ENCODE measurements at places on chromosomes 16 and 17.

DNA sequence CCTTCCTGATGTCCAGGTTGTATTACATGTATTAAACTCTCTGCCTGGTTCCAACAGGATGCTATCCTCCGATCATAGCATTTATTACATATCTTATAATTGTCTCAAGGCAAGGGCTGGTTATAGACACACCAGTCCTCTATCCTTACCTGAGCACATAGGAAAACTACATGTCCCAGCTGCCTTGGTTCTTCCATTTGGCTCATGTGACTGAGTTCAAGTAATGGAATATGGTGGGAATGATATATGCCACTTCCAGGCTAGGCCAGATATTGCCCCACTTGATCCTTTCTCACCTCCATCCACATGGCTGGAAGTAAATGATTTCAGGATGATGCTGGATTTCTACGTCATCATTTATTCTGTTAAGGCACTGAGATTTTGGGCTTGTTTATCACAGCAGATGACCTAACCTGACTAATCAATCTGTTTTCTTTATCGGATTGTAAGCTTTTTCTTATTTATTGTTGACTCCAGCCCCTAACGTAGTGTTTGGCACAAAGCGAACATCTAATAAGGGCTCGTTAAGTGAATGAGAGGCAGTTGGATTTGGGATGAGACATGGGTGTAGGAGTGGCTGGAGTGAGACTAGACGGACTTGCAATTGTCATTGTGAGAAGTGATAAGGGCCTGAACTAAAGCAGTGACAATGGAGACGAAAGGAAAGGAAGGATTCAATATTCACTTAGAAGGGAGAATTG is 8.2 kb upstream of the SHISA9 start:
- DNase-seq = no peak

GRCh38 chr16:35751191-35751941 is 2292.0 kb downstream of the TP53TG3F start:
- no peak for DNase-seq

GRCh38 chr16:14232106-14232864 is 161.2 kb downstream of the MRTFB start:
- DNase-seq = no peak

- no peak for DNase-seq
Measured at GRCh38 chr16:4525069-4525468, 13.5 kb downstream of the CDIP1 start.

DNA sequence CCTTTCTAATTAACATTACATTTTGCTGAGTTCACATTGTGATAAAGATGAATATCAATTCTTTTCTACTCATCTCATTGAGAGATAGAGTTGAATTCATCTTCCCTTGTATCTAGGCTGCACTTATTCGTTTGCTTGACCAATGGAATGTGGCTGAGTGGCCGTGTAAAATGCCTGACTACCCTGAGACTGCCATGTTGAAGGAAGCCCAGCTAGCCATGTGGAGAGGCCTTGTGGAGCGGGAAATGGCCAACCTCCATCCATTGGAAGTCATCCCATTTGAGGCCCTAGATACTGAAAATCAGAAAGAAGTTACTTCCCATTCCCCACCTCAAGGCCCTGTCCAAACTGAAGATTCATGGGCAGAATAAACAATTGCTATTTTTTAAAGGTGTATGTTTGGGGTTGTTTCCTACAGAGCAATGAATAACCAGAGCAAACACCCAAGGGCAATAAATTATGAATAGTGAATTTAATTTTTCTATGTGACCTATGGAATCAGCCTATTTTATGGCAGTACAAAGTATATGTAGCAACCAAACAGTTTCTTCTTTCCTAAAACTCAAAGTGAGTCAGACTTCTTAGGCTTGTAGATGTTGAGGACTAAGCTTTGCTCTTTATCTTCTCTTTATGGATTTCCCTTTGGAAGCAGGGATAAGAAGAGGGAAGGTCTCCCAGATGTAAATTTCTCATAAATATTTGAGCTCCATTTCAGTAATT is 545.1 kb downstream of the MAF start:
- no peak for DNase-seq

DNA sequence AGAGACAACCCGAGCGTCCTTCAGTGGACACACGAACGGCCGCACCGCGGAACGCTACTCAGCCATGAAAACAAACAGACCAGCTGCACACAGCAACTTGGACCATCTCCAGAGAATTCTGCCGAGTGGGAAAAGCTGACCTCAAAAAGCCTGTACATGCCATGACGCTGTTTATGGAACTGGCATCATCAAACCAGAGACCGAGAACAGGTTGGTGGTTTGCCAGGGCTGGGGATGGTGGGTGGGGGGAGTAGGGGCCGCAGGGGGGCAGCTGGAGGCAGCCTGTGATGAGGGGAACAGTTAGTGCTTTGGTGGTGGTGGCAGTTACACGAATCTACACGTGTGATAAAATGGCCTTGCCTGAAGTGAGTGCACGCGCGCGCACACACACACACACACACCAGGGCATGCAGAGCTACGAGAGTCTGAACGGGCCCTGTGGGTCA is 169.8 kb downstream of the LAT start:
- no peak for DNase-seq

GRCh38 chr16:3986235-3986544 is 105.7 kb upstream of the CREBBP start:
- DNase-seq = no peak

DNA sequence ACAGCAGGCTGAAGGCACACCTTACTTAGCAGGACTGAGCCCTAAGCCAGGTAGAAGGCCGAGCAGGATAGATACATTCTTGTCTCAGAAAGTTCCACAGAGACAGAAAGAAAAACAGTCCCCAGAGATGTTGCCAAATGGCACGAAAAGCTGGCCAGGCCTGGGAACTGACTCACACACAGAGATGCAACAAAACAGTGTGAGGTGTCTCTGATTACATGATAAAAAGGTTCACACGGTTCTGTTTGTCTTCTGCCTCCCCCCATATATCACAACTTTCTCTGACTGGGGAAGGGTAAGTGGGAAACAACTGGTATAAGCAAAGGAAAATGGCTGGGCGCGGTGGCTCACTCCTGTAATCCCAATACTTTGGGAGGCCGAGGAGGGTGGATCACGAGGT is 1.7 kb downstream of the WBP2 start:
- no peak for DNase-seq

DNA sequence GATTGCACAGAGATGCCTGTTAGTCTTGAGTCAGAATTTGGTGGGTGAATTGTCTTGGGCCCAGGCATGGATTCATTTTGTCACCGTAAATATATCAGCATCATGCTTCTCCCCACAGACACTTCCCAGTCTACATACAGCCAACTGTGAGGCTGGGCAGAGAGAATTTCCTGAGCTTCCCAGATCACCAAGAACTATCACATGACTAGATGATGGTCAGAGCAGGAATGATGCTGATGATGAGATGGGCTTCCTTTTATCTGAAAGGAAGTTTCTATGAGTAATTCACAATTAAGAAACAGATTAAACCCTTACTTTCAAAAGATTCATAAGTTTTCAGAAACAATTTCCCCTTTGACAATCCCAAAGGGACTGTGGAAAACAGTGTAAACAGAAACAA is 323 bp upstream of the KRTAP9-9 start:
- no peak for DNase-seq

GRCh38 chr16:48885471-48885870 is 275.5 kb upstream of the N4BP1 start:
- DNase-seq = no peak

GRCh38 chr17:1229900-1230501 is 40.2 kb upstream of the BHLHA9 start:
- DNase-seq = no peak

- DNase-seq = no peak
Measured at GRCh38 chr16:16021646-16021987, 72.2 kb downstream of the ABCC1 start.

DNA sequence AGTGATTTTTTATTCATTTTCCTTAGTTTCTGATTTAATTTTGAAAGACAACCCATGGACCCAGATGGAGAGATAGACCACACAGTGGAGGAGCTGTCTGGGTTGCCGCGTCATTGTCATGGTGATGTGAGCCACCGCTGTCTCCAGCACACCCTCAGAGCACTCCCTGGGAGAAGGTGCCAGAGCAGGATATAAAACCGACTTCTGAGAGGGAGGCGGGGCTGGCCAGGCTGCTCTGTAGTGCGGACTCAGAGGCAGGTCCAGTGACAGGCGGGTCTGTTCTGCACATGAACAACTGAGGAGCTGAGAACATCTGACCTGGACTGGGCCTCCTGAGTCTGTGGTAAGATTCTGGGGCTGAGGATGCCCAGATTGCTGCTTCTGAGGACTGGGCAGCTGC is 216.3 kb upstream of the NLRP1 start:
- DNase-seq = no peak

GRCh38 chr17:62653826-62654761 is 26.6 kb downstream of the MRC2 start:
- peak; percentile 14 for DNase-seq

DNA sequence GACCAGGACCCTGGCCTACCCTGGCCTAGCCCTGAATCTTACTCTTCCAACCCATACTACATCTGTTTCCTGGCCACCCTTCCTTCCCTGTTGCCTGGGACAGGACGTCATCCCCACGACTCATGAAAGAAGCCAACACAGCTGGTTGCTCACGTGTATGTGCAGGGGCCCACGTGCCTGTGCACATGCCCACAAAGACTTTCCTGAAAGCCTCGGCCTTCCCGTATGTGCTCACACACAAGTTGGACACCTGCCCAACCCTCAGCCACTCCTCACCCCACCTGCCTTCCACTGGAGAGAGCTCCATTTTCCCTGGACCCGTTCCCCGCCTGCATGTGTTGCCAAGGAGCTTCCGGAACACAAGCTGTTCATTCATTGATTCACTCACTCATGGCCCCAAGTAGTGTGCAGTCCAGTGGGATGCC is 7.0 kb downstream of the PLXDC1 start:
- DNase-seq = no peak

DNA sequence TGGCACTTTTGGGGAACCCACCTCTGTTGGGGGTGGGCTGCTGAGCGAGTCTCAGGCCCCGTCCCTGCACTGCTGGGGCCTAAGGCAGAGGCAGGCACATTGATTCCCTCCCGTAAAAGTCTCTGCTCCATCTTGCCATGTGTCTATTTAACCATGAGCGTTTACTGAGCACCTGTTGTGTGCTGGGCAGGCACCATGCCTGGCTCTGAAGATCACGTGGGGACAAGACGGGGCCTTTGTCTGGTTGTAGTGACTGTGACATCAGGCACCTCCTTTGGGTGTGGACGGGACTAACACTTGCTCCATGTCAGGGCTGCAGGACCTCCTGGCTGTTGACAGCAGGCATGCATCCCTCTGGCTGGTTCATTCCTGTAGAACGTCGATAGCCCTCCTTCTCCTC is 204.7 kb upstream of the CIBAR2 start:
- DNase-seq = no peak

- no peak for DNase-seq
Measured at GRCh38 chr17:38428112-38428642, at the start of gene ARHGAP23. TSS of gene ARHGAP23 (plus strand) at chr17:38428464. CDS start at chr17:38428486, 22 bp downstream.

DNA sequence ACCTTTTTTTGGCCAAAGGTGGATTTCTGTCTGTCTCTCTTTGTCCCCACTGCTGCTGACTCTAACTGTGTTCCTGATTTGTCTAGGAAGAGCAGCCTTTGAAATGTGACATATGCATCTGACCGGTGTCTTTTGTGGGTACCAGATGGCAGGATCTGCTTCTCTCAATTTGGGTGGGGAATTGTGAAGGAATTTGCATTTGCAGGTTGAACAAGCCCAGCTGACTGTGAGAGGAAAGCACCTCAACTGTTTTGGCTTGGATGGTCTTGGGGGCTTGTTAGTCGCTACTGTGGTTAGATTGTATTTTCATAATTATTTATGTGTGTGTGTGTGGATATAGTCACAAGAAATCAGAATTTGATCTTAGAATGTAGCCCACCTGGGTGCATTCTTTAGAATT is 37.7 kb upstream of the LCMT1 start:
- no peak for DNase-seq

- no peak for DNase-seq
Measured at GRCh38 chr16:12009462-12009861, 32.9 kb downstream of the SNX29 start.

GRCh38 chr17:66466840-66467367 is 164.5 kb downstream of the PRKCA start:
- DNase-seq = peak; percentile 17

DNA sequence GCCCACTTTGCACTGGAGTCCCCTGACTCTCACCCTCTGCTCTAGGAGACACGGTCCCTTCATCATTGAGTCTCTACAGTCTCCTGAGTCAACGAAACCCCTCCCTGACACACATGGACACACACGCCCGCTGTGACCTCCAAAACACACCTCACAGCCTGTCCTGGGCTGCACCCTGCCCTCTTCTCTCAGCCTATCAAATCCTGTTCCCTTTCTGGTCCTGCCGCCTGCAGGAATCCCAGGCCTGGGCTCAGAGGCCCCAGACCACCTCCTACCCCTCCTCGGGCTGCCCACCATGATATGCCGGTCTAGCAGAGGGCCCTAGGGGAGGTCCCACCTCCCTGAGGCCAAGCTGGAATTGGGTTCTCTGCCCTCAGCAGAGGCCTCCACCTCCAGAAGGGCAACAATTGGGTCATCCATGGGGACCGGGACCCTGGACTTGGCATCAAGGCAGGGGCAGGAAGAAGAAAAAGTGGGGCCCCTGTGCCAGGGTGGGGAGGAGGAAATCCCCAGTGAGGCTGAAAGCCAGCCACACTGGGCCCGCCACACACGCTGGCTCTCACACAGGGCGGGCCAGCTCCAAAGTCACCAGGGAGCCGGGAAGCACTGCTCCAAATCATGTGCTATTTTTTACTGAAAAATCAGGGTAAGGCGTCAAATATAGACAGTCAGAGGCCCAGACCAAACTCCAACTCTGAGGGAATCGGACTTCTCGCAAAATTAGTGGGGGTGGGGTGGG is 3.4 kb downstream of the PPP1R9B start:
- DNase-seq = no peak

DNA sequence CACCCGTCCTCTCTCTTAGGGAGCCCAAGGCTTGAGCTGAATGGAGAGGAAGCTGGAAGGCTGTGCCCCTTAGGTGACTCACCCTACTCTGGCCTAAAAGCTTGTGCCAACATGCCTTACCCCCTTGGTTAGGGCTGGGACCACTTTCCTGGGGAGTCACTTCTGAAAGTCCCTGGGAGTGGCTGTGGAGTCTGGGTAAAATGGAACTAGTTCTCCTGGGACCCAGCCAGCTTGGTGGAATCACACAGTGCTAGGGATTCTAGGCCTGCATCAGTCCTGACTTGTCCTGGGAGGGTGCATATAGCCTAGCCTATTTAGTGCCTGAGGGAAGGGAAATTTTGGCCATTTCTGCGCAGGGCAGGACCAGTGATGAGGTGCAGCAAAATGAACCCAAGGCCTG is 10.5 kb downstream of the MMP28 start:
- no peak for DNase-seq

GRCh38 chr16:82945420-82946101 is 318.8 kb downstream of the CDH13 start:
- no peak for DNase-seq
